ENCODE measurements at places on chromosomes 3 and 15.

GRCh38 chr15:95887666-95888390 is 442.7 kb upstream of the NR2F2 start:
- DNase-seq = no peak

DNA sequence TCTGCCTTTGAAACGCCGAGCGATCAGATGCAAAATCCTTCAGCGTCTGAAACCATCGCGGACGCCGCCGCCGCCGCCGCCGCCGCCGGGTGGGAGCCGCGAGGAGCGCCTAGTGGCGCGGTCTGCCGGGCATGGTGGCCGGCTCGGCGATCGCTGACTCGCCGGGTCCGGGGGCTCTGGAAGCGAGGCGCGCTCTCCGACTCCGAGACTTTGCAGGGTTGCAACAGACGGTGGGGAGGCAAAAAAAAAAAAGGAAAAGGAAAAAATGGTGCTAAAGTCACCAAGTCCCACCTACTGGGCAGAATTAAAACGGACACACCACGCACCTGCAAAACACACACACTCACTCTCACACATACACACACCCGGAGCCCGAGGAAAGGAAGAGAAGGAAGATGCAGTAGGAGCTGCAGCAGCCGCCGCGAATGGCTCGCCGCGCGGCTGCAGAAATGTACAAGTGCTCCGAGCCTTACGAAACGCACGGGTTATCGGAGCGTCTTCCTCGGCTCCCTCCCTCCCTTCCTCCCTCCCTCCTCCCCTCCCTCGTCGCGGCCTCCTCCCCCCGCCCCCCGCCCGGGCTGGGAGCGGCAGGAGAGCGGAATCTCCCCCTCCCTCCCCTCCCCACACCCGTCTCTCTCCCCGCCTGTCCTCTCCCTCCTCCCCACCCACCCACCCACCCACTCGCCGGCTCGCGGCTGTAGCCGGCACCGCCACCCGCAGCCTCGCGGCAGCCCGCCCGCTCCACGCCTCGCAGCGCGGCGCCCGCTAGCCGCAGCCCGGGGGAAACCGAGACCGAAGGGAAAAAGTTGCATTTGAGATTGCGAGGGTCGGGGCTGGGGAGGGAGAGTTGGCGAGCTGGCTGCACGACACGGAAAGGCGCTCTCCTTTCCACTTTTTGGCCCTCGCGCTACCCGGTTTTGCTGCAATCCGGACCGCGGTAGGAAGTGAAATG is at the start of gene NTRK3:
Gene NTRK3 (minus strand): TSS at position 461 of the 952 bp plus-strand sequence. CDS start 586 bp downstream, outside the sequence.
- DNase-seq = no peak

DNA sequence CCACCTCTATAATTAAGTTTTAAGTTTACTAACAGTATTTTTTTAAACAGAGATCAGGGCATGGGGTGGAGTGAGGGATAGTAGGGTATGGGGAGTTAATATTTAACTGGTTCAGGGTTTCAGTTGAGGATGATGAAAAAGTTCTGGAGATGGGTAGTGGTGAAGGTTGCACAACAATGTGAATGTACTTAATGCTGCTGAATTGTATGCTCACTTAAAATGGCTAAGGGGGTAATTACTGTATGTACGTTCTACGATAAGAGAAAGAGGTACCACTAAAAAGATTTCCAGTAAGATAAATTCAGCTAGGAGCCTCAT is 101.4 kb downstream of the TNIK start:
- no peak for DNase-seq

DNA sequence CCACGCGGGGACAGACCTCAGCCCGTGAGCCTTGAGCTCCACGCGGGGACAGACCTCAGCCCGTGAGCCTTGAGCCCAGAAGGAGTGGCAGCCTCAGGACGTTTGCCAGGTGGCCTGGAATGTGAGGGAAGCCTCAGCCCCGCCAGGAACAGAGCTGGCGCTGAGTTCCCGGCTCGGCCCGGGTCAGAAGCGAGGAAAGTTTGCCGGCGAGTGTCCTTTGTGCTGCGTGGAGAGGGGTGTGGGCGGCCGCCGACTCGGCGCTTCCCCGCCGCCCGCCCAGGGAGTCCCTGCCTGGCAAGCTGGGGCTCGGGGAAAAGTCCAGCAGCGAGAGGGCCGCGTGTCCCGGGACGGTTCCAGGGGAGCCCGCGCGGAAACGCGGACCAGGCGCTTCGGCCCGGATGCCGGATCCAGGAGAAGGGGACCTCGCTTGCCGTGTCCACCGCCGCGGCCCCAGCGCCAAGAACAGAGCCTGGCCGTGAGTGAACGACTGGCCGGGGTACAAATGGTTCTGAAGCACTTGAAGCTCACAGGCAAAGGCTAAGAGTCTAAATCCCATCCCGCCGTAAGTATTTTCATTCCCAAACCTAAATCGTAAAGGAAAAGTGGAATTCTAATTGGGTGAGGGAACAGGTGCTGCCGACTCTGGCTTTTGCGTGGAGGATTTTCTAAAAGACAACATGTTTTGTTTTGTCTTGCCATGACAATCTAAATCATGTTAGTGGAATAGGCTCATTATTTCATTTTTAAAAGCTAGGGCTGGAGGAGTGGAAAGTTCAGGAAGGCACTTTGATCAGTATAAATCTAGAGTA is 1.7 kb downstream of the LRRN1 start:
- DNase-seq = no peak

- DNase-seq = no peak
Observed at GRCh38 chr3:8891303-8891702, 72.0 kb downstream of the RAD18 start.

GRCh38 chr3:140682586-140682985 is 4.7 kb downstream of the TRIM42 start:
- DNase-seq = no peak

DNA sequence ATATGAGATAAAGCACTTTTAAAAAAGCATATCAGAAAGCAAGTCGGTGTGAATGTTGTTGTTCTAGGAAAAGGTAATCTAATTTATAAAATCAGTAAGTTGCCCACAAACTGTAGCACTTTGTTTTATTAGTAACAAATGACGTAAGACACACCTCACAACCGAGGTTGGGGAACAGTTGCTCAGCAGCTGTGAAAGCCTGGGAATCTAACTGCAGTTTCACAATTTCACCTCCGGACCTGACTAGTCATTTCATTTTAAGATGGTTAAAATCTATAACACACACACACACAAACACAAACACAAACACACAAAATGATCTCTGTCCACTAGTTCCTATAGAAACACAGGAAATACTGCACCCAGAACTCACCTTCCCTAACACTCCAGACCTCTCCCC is 406.7 kb upstream of the NR2F2 start:
- DNase-seq = no peak

- DNase-seq = no peak
Observed at GRCh38 chr3:78086150-78086549, 1046.3 kb downstream of the ROBO2 start.

DNA sequence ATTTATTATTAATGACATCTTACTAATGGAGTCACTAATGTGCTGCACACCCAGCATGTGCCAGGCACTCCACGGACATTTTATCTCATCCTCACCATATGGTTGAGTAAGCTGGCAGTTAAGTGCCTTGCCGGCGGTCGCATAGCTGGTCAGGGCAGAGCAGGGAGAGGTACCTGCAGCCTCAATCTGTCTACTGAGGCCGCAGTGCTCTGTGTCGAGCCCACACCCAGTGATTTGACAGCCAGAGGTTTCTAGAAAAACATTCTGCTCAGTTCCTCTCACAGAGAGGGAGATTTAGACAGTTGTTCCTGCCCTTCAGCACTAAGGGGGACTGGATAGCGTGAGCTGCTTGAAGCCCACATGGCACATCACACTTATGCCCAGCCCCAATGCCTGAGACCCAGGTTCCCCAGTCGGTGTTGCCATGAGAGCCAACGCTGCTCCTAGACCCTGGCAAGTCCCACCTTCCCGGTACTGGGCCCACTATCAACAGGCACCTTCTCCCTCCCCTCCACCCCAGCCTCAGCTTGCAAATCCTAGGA is 2.6 kb downstream of the LIPC start:
- no peak for DNase-seq

- DNase-seq = no peak
Observed at GRCh38 chr15:29455055-29455454, 185.4 kb upstream of the NSMCE3 start.

DNA sequence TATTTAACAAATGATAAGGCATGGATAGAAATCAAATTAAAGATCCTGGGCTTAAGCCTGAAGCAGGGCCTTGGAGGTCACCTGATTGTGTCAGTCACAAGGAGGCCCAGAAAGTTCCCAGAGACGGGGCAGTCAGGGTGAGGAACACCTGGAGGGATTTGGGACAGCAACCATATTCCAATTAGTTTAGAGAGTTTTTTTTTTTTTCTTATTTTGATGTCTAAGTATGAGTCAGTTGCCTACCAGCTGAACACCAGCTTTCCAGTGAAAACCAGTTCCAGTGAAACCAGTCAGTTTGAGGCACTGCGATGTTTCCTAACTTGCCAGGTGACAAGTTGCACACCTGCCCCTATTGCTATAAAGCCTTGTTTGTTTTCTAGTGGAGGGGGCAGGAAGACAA is 350.7 kb upstream of the AZI2 start:
- no peak for DNase-seq

DNA sequence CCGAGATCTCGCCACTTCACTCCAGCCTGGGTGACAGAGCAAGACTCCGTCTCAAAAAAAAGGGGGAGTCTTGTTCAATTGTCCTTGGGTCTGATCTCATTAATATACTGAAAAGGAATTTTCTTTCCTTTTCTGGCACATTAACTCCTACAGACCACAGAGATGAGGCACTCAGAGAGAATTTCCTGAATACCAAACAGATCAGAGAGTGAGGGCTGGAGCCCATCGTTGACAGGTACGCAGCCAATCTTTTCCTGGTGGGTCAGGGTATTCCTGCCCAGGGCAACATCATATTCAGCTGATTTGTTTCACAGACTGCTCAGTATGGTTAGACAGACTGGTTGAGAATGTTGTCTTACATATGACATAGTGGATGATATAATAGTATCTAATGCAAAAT is 82.8 kb upstream of the TNFSF10 start:
- peak; percentile 25 for DNase-seq

DNA sequence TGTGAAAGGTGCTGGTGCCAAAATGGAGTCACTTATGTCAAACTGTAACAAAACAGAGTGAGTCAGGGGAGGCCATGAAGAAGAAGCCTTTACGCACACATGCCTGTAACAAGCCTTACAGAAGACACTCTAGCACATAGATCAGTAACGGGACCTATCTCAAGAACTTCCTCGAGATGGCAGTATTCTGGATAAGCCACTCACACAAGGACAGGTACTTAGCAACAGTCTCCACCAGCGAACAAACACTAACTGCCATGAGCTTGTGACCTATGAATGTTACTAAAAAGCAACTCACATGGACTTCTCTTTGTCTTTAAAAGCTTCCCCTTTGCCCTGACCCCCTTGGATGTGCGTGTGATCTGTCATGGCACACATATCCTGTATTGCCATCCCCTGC is 235.1 kb downstream of the CD47 start:
- no peak for DNase-seq

DNA sequence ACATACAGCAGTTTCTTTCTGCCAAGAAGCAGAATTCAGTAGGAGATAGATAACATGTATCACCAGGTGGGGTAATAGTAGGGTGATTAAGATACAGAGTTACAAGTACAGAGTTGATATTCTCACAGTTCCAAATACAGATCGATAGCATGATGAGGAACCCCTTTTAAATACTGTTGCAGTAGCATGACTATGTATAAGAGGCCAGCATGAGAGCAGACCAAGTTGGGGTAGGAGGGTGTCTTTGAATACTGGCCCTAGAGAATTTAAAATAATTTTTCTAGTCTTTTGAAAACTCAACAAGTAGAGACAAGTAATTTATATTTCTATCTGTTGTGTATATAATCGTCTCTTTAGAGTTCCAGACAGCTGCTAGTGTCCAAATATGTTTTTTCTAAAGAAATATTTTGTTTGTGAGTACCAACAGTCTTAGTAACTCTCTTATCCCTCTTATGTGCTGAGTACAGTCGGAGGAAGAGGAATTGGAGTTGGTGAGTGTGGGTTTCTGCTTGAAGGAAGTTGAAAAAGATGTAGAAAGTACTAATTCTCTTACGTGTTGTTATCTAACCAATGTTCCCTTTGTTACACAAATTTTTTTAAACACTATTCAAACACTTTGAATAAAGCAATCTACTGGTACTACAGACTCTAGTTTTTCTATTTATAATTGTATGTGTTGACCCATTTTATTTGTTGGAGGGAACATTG is 30.2 kb downstream of the LYSMD4 start:
- no peak for DNase-seq

DNA sequence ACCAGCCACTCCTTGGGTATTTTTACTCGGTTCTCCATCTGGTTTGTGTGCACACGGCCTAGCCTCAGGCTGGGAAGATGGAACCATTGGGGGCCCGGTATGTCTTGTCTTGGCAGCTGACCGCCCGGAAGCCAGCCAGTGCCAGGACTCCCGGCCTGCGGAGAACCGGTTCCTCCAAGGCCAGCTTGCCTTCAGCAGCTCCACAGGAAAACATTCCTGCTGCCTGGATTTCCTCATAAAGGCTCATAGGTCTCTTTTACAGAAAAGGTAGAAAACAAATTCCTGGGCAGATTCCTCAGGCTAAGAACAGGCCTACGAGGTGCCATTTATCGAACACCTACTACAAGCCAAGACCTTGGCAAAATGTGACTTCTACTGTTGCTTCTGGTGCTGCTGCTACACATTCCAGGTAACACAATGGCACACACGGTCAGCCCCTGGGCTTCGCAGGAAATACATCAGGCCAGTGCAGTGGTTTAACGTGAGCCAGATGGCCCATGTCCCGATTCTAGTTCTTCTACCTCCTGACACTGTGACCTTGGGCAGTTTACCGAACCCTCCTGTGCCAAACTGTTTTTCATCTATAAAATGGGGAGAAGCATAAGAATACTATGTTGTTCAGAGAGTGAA is 141.8 kb downstream of the OPA1 start:
- no peak for DNase-seq

DNA sequence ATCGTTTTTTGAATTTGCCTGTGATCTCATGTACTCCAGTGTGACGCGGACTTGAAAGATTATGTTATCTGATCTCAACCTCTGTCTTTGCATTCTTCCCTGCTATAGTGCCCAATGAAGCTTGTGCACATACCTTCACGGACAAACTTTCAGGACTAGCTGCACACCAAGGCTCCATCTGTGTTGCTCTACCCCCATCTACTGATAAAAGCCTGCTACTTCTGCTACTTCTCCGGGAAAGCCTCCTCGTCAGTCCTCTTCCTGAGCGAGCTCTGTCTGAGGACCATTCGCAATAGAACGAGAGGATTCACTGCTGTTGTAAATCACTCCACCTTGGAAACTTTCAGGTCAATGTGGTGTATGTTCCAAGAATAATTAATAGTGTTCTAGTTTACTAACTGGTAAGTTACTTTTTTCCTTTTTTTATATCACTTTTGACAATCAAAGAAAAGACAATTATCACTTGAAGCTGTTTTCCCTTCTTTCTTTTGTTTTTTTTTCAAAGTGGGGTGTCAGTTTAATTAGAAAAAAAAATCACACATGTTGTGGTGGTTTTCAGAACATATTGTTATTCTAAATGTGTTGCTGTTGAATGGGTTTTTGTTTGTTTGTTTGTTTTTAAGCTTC is 217.6 kb downstream of the ARRDC4 start:
- DNase-seq = no peak

DNA sequence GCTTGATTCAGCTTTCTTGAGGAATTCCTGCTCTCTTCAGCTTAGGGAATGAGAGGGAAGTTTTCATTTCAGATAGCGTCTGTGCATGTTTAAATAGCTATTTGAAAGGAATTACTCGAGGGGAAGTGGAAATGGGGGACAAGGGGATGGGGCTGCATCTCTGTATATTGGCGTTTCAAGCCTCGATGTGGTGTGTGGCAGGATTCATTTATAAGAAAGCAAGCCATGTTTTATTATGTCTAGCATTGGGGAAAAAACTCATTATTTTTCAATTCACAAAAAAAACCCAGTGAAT is 1.0 kb downstream of the ATP2C1 start:
- no peak for DNase-seq

Measured in SJSA1 (cell line).